ENCODE measurements at places on chromosomes 2 and 18.

GRCh38 chr2:2941205-2941604 is 436.4 kb downstream of the EIPR1 start:
- peak; percentile 90 for DNase-seq

GRCh38 chr18:12287684-12288402 is 20.2 kb upstream of the TUBB6 start:
- DNase-seq = peak; percentile 78

DNA sequence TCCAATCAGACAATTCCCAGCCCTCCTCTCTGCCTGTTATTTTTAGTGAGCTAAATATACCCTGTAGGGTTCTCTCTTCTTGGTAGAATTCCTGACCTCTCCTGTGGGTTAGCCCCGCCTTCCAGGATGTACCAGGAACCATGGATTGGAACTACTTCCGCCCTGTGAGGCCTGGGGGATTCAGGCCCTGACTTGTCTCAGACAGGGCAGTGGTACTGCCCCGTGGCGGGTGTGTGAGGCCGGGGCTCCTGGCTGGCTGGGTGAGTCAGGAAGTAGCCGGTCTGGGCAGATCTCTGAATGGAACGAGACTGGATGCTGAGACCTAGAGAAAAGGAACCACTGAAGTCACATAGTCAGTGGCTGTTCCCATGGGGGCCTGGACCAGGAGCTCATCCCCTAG is 50.5 kb downstream of the DYSF start:
- no peak for DNase-seq

GRCh38 chr2:46498681-46499080 is 19.3 kb downstream of the TMEM247 start:
- DNase-seq = no peak

GRCh38 chr18:74651327-74652128 is 53.9 kb downstream of the ZNF407 start:
- DNase-seq = peak; percentile 33

DNA sequence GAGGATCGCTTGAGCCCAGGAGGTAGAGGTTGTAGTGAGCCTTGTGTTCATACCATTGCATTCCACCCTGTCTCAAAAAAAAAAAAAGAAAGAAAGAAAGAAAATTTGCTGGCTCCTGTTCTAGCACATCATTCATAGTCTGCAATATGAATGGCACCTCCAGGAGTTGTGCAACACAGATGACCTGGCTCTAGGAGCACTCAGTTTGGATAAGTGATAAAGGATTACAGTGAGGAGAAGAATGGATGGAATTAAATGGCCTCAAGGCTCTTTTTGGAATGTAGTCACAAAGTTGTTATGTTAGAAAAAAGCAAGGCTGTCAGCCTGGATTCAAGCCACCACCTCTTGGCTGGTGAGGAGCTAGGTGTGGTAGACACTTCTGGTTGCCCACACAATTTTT is 21.5 kb upstream of the SPRED2 start:
- DNase-seq = no peak

DNA sequence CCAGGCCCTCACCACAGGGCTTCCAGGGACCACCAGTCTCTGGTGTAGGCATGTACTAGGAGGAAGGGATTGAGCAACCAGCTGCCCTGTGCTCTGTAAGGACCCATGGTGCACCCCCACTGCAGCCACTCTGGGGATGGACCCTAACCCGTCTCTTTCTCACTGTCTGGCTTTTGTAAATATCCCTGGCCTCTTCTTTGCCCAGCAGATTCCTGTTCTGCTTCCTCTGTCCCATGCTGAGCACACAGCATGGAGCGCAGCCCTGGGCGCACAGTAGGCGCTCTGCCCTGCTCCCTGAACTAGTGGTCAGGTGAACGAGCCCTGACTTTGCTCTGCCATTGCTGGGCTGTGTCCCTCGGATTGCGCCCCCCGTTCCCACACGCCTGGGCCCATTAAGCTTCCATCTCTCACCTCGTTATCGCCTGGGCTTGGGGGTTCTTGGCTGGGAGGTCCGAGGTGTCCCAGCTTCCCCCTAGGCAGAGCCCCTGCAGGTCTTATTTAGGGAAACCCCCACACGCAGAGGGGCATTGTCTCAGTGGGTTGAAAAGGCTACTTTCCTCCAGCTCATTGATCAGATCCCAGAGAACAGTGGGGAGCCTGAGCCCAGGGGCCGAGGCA is 162.1 kb downstream of the MYCN start:
- no peak for DNase-seq

GRCh38 chr2:10957391-10957790 is 45.7 kb downstream of the KCNF1 start:
- DNase-seq = no peak

GRCh38 chr2:25385910-25386309 is 44.2 kb upstream of the DNMT3A start:
- no peak for DNase-seq

- no peak for DNase-seq
Observed at GRCh38 chr2:128777196-128778035, 458.7 kb upstream of the HS6ST1 start.

DNA sequence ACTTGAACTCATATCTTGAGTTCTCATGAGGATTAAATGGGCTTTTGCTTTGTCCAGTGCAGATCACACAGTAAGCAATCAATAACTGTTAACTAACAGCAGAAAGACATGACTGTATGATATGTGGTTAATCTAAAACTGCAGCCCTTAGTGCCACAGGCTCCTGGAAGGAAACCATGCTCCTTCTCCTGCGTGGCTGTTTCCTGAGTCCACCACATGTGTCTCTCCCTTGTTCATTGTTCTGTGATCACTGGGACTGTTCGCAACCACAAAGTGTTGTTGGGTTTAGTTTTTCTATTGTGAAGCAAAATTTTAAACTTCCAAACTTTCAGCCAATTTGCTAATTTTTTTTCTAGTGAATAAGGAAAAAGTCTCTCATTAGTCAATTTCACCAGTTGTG is 130.9 kb upstream of the PTPRM start:
- DNase-seq = no peak

DNA sequence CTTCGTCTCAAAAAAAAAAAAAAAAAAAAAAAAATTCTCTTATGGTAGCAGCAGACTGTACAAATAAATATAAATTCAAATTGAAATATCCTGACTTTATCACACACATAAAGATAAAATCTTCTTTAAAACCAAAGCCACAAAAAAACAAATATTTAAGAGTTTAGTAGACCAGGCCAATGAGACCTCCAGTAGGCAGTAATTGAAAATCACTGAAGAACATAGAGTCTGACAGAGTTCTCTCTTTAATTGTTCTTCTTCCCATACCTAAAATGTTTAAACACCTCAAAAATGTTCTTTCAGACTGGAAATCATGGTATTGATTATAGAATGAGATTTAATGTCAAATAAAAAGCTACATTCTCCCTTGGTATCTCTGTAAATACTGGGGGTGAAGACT is 20.8 kb downstream of the PRPF40A start:
- no peak for DNase-seq

GRCh38 chr2:239370876-239371725 is 29.7 kb downstream of the HDAC4 start:
- DNase-seq = no peak

GRCh38 chr18:55897091-55897689 is 309.2 kb upstream of the TCF4 start:
- no peak for DNase-seq

DNA sequence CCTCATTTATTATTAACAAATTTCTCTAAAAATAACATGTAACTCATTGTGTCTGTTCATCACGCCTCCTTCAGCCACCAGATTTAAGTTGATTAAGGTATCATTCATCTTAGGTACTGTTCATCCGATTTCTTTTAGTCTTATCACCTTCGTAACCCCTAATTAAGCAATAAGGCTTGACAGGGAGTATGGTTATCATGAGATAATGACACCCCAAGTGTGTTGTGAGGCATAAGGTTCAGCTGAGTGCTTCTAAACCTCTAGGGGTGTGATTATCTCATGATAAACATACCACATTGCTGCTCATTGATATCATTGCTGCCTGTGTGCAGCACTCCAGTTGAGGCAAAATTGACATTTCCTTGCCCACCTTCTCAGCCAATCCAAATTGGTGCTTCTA is 158.9 kb upstream of the BOD1L2 start:
- DNase-seq = peak; percentile 50

GRCh38 chr2:25320077-25320476 is 21.6 kb downstream of the DNMT3A start:
- DNase-seq = no peak

- DNase-seq = no peak
Observed at GRCh38 chr2:193349642-193350041, 1154.9 kb upstream of the TMEFF2 start.

DNA sequence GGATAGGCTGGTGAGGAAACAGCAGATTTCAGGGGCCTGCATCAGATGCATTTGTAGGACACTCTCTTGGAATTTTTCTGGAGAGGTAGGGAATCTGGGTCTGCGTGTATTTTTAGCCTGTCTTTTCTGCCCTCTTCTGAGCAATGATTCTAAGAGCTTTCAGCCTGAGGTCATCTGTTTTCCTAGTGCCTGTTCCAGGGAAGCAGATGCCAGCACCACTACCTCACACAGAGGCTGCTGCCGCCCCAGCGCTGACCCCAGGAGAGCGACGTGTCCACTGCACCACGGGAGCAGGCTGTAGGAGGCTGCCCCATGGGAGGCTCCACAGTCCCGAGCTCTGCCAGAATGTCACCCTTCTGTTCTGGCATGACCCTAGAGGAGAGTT is 316.5 kb downstream of the CYP26B1 start:
- peak; percentile 35 for DNase-seq

Measured in eye (tissue), 1 donor.